Stimulated activated CD8-positive, alpha-beta memory T cell treated with anti-CD3 and anti-CD28 coated beads, Interleukin-2, amount 100 ng/mL, for 48 hours (primary cell): ENCODE measurements at places on chromosomes 1 and 21.

DNA sequence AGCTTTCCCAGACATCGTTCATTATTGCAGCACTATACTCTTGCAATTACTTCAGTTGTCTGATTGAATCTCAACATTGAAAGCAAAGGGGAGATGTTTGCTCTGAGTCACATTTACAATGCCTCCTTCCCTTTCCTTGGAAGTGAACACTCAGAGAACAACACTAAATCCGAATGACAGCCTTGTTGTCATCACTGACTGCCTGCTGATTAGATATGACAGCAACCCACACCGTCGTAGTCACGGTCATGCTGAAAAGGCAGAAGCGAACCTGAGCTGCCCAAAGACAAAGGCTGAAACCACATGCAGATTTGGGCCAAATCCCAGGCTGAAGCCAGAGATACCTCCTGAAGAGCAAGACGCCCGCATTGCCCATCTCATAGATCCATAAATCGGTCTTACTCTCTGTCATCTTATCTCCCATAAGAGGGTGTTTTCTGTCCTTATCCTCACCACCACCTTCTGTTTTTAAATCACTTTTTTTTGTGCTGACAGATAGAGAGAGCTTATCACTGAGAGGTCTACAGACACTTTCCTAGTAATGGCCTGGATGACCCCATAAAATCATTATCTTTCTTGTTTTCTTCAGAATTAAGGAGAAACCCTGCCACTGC lies 47.5 kb downstream of the TMCO4 start:
- DNase-seq, result no peak

DNA sequence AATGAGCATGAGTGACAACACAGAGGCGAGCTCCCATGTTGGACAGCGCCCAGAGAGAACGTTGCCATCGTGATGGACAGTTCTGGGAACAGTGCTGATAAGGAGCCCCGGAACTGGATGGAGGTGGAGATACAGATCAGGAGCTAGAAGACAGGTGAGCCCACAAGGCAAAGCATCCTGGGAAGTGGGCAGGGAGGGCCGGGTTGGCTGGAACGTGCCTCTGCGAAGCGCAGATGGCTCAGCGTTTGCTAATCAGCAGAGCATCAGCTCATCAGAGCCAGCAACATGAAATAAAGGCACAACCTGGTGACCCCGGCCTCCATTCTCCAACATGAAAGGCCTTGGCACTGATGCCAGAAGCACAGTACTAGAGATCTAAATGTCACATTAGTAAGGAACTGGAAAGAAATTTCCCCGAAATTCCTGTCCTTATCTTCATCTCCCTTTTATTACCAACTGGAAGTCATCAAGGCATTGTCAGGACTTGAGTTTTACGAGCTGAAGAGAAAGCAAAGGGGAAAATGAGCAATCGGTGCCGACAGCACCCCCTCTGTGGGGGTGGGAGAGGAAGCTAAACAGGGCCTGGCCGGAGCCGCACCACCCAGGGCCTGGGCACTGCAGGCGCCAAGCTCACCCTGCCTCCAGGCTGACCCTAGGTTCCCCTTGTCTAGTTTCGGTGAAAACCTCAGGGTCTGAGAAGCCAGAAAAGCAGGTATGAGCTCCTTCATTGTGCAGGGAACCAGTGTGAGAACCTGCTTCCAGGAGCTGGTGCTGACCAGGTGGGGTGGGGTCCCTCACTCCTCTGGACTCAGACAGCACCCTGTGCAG lies 19.9 kb downstream of the ABCA4 start:
- DNase-seq, result no peak

DNA sequence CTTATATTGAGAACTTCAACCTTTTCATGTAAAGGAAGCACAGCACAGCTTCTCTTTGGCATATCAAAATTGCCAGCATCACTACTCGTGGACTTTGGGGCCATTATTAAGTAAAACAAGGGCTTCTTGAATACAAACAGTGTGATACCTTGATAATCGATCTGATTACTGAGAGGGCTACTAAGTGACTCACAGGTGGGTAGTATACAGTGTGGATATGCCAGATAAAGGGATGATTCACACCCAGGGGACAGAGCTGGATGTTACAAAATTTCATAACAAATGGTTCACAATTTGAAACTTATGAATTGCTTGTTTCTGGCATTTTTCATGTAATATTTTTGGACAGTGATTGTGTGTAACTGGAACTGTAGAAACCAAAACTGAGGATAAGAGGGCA lies 15.4 kb downstream of the HDAC1 start:
- no peak for DNase-seq

GRCh38 chr1:64098846-64099582 lies 104.4 kb upstream of the UBE2U start:
- DNase-seq, result no peak

GRCh38 chr1:240652961-240653409 lies 41.0 kb upstream of the GREM2 start:
- DNase-seq, result no peak

DNA sequence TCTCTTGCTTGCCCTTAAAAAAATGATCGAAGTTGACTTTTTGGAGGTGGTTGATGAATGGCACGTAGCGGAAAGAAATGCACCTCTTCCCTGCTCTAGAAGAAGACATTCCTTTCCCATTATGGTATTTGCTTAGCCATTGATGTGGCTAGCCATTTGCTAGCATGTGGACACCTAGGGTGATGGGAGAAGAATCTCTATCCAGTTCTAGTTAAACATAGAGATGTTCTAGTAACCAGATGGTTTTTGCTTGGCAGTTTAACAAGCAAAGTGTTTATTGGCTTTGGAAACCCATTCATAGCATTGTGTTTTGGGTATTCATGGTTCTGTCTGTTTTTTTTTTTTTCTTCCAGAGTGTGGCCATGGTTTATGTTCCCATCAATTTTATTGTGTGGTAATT lies 78.9 kb downstream of the KCNJ6 start:
- DNase-seq, result no peak

DNA sequence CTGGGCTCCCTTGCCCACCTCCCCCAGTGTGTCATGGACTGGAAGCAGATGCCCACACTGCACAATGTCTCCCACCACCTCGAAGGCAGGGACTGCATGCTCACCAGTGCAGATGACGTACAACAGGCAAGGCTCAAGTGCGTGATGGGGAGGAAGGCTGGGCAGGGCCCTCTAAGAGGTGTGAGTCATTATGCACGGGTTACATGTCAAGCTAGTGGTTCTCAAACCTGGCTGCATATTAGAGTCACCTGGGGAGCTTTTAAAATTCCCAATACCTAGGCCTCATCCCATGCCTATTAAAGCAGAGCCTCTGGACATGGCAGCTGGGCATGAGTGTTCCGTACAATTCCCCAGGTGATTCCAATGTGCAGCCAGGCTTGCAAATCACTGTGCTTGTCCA lies 137.9 kb upstream of the NGF start:
- no peak for DNase-seq

- no peak for DNase-seq
These were observed 2.9 kb upstream of the FOXO6 start for GRCh38 chr1:41358131-41359021.

DNA sequence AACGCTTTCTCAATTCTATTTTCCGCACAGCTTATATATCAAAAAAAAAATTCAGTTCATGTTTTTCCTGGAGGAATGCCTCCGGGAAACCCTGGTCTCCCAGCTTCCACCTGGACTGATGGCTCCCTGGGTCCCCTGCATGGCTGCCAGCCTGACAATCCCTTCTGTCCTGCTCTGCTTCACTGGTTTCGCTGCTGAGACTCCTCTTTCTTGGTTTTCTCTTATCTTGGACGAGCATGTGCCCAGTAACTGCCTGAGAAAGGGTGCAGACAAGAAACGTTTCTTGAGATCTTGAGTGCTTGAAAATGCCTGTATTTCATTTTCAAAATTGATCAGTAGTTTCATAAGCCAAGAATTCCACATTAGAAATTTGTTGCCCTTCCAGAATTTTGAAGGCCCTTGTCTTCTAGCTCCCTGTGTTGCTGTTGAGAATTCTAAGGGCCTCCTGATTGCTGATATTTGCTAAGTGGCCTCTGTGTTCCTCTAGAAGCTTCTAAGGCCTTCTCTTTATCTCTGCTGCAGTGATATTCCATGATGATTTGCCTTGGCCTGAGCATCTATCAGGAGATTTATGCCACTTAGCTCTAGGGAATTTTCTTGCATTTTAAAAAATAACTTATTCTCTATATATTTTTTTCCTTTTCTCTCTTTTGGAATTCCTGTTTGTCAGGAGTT lies 44.7 kb downstream of the ETS2 start:
- DNase-seq, result no peak

DNA sequence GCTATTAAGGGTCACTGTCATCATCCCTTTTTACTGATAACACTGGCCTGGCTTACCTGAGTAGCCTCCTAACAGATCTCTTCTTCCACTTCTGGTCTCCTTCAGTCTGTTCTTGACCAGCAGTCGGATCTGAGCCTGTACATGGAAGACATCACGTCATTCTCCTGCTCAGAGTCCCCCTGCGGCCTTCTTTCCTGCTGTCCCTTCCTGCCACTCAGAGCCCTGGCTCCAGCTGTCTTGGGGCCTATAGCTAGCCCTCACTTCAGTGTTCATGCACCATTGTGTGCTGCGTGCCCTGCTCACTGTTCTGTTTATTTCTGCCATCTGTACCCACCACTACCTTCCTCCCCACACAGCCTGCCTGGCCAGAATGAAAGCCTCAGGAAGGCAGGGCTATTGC lies 8.4 kb downstream of the ADARB1 start:
- no peak for DNase-seq
